Activated gamma-delta T cell treated with anti-CD3 and anti-CD28 coated beads, Interleukin-2, amount 50 U/mL, for 16 hours (primary cell): ENCODE measurements at places on chromosomes 3 and 15.
A peak's percentile ranks its signal among the peaks of the same experiment; 100 is the strongest.

DNA sequence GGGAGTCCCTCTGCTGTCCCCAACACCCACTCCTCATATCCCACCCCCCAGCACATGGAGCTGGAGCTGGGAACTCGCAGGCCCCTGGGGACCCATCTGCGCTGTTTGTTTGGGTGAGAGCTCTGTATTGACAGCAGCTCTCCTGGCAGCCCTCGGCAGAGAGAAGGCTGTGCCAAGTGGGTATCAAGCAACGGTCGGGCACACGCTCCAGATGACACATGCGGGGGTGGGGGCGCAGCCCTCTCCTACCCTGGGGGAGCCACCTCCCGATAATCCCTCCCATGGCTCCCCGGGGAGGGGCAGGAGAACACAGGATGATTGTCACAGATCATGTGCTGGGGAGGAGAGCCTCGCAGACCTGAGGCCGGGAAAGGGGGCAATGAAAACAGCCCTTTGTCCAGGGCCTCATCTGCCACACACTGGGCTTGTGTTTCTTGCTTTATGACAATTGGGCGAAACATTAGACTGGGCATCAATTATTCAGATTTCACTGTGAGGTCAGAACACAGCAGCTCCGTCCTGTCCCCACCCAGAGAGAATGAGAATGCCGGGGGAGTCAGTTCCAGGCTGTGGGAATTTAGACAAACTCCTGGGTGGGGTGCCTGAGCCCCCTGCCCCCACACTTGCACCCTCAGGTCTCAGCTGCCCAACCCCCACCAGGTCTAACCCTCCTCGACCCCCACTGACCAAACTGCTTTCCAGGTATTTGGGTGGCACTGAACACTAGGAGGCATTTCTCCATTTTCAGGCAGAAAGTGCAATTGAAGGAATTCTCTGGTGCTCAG is 46.4 kb upstream of the KLF13 start:
- DNase-seq = no peak

- no peak for DNase-seq
Observed at GRCh38 chr3:161508852-161509477, 12.4 kb downstream of the OTOL1 start.

DNA sequence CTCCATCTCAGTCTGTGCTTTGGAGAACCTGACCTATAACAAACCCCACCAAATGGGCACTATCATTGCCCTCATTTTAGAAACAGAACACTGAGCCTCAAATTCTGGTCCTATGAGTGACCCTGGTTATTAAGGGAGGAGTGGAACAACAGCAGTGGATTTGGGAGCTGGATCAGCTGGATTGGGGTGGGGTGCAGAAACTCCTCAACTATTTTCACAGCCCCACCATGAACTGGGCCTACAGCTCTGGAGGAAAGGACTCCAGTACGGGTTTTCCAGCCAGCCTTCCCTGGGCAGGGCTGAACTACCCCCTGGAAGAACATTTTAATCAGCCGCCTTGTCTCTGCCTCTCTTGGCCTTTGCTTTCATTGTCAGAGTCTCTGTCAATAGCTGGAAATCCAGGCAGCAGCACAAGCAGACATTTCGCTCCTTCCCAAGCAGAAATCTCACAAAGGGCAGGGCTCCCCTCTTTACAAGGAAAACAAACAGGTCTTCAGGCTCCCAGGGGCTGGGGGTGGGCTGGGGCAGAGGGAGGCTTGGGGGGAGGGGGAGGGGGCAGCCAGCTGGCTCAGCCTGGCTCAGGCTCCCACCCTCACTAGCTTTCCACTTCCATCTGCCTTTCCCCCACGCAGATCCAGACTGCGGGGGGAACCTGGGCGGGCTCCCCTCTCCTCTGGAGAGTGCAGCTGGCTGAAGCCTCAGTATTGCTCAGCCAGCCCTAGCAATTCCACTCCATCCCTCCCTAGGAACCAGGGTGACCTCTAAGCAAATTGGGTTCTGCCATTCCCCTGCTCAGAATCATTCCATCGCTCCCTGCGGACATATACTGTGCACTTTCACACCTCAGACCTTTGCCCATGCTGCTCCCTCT is 13.7 kb upstream of the TLE3 start:
- no peak for DNase-seq

GRCh38 chr3:149971403-149972075 is 844 bp upstream of the PFN2 start:
- peak; percentile 4 for DNase-seq

- DNase-seq = no peak
Observed at GRCh38 chr3:193693774-193694173, 100.8 kb downstream of the OPA1 start.

DNA sequence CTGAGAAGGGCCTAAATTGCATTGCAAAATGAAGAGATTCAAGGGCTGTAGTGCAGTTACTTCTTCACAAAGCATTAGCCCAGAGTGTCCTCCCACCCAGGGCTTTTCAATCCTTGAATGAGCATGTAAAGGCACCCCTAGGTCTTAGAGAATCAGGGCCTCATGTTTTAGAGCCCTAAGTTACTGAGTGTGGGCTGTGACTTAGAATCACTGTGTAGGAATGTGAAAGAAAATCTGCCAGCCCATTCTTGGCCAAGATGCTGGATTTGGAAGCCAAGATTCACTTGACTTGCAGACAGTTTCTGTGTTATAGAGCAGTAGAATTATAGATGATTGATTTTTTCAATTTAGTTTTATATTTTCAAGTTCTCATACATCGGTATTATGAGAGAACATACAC is 153.2 kb downstream of the MYRIP start:
- DNase-seq = no peak
